ENCODE measurements at places on chromosomes 13 and 19. TPM values are rescaled to one million over a fixed set of nuclear protein-coding genes. Genes with fewer than 3 reads are reported as not detected.

MAST1 gene
- 0.13 TPM for total RNA-seq

FGF22 gene
- not detected for total RNA-seq

P2RY11 gene
- total RNA-seq = 10.7 TPM

SLC17A7 gene
- total RNA-seq = 0.13 TPM

CDK8 gene
- 13.3 TPM for total RNA-seq

ZNF681 gene
- total RNA-seq = 1.9 TPM

MYO9B gene
- total RNA-seq = 119 TPM

GGACT gene
- 6.5 TPM for total RNA-seq

SIGLEC8 gene
- not detected for total RNA-seq

RAP2A gene
- total RNA-seq = 40.0 TPM

SWSAP1 gene
- 2.7 TPM for total RNA-seq

RGS9BP gene
- not detected for total RNA-seq

PRX gene
- 1.7 TPM for total RNA-seq

GAPDHS gene
- not detected for total RNA-seq

EID2B gene
- 3.9 TPM for total RNA-seq

KLK6 gene
- total RNA-seq = not detected

ADGRE3 gene
- total RNA-seq = not detected

DPF1 gene
- 5.0 TPM for total RNA-seq

SOHLH2 gene
- total RNA-seq = 0.55 TPM

CAMSAP3 gene
- total RNA-seq = 0.22 TPM

SMIM7 gene
- total RNA-seq = 45.7 TPM

LYL1 gene
- 91.5 TPM for total RNA-seq

NUFIP1 gene
- 7.4 TPM for total RNA-seq

SLC15A1 gene
- total RNA-seq = not detected

Measured in endothelial cell of umbilical vein (primary cell).